Stimulated activated CD4-positive, alpha-beta T cell treated with anti-CD3 and anti-CD28 coated beads, Interleukin-12 subunit alpha, Interleukin-12 subunit beta, amount 100 ng/mL, for 24 hours (primary cell): ENCODE measurements at places on chromosomes 16 and 17.

- DNase-seq, result no peak
Observed at GRCh38 chr17:49455272-49455861, 39.7 kb upstream of the NGFR start.

DNA sequence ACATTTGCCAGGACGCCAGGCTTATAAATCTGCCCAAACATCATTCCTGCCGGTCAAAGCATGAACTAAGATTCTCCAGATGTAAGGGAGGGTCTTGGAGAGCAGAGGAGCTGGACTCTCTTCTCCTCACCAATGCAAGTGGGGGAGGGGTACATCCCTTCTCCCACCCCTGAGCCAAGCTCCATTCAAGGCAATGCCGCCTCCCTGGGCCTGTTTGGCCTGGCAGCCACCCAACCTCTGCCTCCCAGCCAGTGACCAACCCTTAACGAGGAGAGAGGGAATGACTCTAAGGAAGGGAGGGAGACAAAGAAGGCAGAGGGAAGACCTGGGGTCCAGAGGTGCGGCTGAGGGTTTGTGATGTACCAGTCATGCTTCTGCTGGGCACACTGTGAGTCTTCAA, 13.8 kb downstream of the C17orf50 start:
- DNase-seq, result no peak

- DNase-seq, result no peak
Observed at GRCh38 chr16:66653581-66654350, 42.8 kb downstream of the CMTM4 start.

DNA sequence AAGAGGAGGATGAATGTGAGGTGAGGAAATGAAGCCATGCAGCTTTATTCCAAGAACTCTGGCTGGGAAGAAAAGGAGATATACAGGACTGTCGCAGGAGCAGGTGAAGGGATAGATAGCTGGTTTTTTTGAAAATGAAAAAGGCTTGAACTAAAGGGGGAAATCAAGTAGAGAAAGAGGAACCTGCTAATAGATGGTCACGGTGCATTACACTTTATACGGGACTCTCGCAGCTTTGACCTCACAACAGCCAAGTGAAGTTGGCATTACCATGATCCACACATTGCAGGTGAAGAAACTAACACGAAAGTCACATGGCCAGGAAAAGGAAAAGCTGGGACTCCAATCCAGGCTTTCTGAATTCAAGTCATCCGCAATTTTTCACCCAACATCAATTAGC, 86.9 kb downstream of the HS3ST2 start:
- no peak for DNase-seq

DNA sequence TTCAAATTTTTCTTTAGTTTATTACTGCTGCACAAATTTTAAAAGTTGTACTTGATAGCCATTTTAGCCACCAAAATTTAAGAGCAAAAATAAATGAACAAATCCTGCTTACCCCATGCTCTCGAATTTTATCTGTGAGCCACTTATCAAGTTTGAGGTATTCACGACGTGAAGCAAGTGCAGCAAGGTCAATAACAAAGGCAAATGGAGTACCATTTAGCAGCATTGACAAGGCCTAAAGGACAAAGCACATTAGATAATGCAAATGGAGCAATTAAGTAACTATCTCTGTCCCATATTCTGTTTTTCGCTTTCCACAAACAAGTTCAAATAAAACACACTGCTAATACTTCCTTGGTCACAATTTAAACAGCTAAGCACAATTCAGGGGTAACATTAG, 54.7 kb downstream of the CNOT1 start:
- no peak for DNase-seq

DNA sequence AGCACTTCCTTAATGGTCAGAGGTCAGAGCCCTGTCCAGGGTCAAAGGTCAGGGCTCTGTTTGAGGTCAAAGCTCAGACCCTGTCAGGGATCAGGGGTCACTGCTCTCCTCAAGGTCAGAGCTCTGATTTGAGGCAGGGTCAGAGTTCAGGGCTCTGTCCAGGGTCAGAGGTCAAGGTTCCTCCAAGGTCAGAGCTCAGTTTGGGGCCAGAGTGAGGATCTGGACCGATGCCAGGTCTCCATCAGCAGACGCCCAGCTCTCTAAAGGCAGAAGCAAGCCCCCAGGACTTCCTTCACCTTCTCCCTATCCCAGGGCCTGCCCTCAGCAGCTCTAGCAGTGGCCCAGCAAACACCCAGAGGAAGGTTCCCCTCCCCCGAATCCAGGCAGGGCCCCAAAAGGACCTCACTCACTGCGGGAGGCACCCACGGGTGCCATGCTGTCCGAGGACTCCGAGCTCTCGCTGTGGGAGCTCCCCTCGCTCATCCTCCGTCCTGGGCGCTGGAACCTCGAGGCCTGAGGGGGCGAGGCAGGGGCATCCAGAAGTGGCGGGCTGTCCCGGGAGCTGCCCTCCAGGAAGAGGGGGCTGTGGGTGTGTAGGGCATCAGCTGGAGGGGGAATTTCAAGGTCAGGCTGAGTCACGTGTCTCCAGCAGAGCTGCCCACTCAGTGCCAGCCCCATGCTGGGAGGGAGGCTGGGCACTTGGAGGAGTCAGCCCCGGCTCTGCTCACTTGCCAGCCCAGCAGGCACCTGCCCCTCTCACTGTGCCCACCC, 26.7 kb downstream of the PIMREG start:
- no peak for DNase-seq

DNA sequence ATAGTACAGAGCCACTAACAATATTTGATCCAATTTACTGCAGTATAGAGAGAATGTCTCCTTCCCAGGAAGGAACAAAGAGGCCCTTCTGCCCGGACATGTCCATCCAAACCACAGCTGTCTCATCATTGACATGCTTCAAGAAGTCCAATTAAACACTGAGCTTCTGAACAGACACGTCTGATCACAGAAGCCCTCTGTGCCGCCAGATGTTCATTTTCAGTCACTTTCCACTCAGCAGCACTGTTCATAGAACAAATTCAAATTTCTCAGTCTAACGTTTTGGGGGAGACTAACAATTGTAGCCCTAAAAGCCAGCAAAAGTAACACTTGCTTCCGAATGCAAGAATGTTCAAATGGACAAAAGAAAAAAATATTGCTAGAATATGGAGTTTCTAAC, 15.3 kb downstream of the ZC3H7A start:
- no peak for DNase-seq

DNA sequence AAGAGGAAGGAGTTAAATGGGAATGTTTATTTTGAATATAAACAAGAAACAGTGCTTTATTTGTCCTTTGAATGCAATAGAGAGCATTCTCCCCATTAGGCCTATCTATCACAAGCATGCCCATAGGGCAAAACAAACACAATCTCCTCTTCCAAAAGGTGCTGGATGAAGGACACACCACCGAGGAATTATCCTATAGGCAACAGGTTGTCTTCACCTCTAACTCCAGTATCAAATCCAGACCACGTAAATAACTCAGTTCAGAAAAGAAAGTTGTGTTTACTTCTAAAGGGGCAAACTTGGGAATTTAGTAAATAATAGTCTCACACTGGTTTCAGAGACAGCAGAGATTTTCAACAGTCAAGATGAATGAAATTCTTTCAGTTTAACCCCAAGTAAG, 83.7 kb upstream of the CLEC18B start:
- no peak for DNase-seq

GRCh38 chr17:43327834-43328420, 70.9 kb upstream of the ARL4D start:
- DNase-seq, result no peak

DNA sequence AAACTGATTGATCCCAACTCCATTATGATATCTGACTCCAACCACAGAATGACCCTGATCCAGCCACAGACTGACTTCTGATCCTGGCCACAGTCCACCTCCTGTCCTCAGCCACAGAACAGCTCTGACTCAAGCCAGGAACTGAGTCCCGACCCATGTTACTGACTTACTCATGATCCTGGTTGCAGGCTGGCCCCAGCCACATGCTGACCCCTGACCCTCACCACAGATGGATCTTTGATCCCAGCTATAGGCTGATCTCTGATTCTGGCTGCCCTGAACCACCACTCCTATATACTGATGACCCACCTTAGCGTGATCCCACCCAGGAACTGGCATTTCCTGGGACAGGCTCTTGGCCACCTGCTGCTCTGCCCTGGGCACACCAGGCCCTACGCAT, 32.2 kb upstream of the IL21R start:
- no peak for DNase-seq
